ENCODE measurements at places on chromosomes 5 and 9.

GRCh38 chr9:124932333-124932732 is 8.6 kb downstream of the GOLGA1 start:
- peak; percentile 17 for DNase-seq

- no peak for DNase-seq
These were observed 1.4 kb downstream of the TUBB4B start for GRCh38 chr9:137242269-137243203.

- DNase-seq, result no peak
These were observed 9.2 kb downstream of the TAF11L12 start for GRCh38 chr5:17619354-17619753.

- DNase-seq, result no peak
These were observed 758.4 kb upstream of the SEMA6A start for GRCh38 chr5:117333011-117333410.

DNA sequence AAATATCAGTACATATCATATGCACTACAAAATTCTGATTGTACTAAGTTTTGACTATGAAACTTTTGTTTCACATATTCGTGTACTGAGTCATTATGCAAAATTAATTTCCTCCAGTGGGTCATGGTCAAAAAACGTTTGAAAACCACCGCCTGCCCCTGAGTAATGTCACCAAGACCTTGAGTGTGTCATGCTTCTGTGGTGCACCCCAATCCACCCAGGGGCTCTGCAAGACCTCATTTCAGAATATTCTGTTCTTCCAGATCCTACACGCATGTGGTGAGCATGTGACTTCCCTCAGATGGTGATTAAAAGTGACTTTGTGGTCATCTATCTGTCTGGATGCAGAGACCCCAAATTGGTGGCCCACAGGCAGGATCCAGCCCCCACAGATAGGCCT is 31.0 kb downstream of the ABLIM3 start:
- DNase-seq, result no peak

- DNase-seq, result no peak
These were observed 148.8 kb upstream of the SGCD start for GRCh38 chr5:156178117-156178516.
